Stimulated activated CD8-positive, alpha-beta memory T cell treated with anti-CD3 and anti-CD28 coated beads, Interleukin-7, amount 100 ng/mL, for 24 hours (primary cell): ENCODE measurements at places on chromosomes 2 and 18.

GRCh38 chr2:25437881-25438662, 96.3 kb upstream of the DNMT3A start:
- no peak for DNase-seq

- no peak for DNase-seq
Observed at GRCh38 chr2:179057737-179058136, 7.8 kb upstream of the CCDC141 start.

DNA sequence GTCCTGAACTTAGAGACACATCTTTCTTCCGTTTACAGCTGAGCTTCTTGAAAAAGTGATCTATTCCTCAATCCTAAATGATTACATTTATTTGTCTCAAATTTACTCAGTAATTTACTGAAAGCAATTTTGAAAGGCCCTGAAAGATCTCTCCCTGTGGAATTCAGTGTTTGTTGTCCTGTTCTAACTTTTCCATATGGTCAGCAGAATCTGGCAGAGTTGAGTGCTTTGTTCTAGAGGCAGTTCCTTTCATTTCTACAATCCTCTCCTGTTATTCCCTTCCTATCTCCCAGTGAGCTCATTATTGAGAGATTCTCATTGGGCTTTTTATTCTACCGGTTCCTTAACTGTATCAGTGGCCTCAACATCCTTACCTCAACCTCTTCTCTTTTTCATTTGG, 36.5 kb upstream of the REG3G start:
- DNase-seq: no peak

GRCh38 chr18:6330786-6331185, 83.9 kb downstream of the L3MBTL4 start:
- DNase-seq: no peak

GRCh38 chr18:41695441-41695840, 259.6 kb upstream of the PIK3C3 start:
- DNase-seq: no peak
